ENCODE measurements at places on chromosomes 1 and 21.

DNA sequence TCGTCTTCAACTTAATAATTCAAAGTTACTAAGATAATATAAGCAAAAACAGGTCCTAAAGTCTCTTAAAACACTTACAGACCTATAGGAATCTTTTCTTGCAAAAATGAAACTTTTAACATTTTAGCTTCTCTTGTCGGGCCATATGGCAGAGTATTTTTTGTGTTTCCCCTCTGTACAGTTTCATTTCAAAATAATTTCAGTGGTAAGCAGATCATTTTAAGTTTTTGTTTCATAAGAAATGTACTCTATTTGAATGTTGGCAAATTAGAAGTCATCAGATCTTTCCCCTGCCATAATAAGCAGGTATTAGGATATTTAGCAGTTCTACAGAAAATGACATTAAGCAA, 37.9 kb downstream of the RGL1 start:
- no peak for DNase-seq

GRCh38 chr1:78136680-78137079, 90.9 kb downstream of the GIPC2 start:
- DNase-seq, result no peak

GRCh38 chr1:19040010-19040680, 83.7 kb upstream of the IFFO2 start:
- no peak for DNase-seq

- DNase-seq, result no peak
Measured at GRCh38 chr1:228001738-228002535, 4.9 kb upstream of the WNT3A start.

- DNase-seq, result no peak
Measured at GRCh38 chr1:18764362-18764761, 95.1 kb downstream of the TAS1R2 start.

GRCh38 chr1:244350027-244350426, 101.7 kb downstream of the ADSS2 start:
- no peak for DNase-seq
